ENCODE measurements at places on chromosomes 12 and 14.

GRCh38 chr12:15811214-15812127 is 22.3 kb upstream of the EPS8 start:
- DNase-seq, result no peak

- no peak for DNase-seq
Observed at GRCh38 chr12:32031109-32031508, 71.9 kb downstream of the RESF1 start.

GRCh38 chr12:108910336-108910735 is 30.4 kb downstream of the DAO start:
- DNase-seq, result no peak

- no peak for DNase-seq
Observed at GRCh38 chr14:44898551-44898950, 63.2 kb downstream of the KLHL28 start.

DNA sequence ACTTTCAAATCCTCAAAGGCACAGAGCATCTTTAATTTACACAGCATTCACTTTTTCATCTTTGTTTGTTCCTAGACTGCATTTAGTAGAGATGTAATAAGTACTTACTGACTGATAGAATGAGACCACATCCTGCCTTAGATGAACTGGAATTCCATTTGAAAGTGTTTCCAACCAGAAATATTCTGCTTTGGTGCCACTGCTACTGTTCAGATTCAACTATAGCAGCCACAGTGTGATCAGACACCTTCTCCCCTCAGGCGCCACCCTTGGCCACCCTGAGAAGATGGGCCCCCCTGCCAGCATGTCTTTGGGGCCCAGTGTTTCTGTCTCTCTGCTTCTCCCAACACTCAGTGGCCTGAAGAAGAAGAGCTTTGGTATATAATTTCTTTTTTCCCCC is 449.1 kb downstream of the RAD51B start:
- no peak for DNase-seq

- no peak for DNase-seq
Observed at GRCh38 chr12:130169924-130170323, 7.7 kb downstream of the FZD10 start.

GRCh38 chr12:128423205-128423604 is 156.2 kb downstream of the TMEM132C start:
- no peak for DNase-seq
